ENCODE measurements at places on chromosomes 12 and 14.

- DNase-seq, result no peak
Observed at GRCh38 chr12:61869796-61870195, 390.4 kb upstream of the USP15 start.

GRCh38 chr14:64232095-64232838, 61.9 kb downstream of the ESR2 start:
- peak; percentile 94 for DNase-seq

- no peak for DNase-seq
Observed at GRCh38 chr12:69095765-69096477, 143.4 kb upstream of the CPSF6 start.

GRCh38 chr14:91280129-91280528, 35.6 kb upstream of the GPR68 start:
- DNase-seq, result no peak

GRCh38 chr12:58883576-58884334, 36.5 kb downstream of the LRIG3 start:
- no peak for DNase-seq

- DNase-seq, result no peak
Observed at GRCh38 chr12:66044731-66045130, 85.8 kb downstream of the LLPH start.

GRCh38 chr14:39641224-39641623, 209.0 kb upstream of the FBXO33 start:
- DNase-seq, result no peak

DNA sequence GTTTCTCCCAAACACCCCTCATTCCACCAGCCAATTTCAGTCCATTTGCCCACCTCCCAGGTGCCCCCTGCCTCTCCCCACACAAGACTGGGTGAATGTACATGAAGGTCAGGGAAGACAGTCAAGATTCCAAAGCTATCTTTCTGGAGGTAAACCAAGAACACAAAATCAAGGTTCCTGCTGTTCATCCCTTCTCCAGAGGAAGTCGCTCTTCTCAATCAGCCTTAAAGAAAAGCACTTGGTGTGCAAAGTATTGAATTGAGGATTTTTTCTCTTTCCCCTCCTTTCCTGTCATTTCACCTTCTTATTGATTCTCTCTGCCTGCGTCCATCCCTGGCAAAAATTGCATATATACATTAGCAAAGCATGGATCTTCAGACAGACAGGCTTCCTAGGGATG, 4.5 kb downstream of the GRIN2B start:
- DNase-seq, result no peak
